ENCODE measurements at places on chromosomes 4 and X.
A peak's percentile ranks its signal among the peaks of the same experiment; 100 is the strongest.

GRCh38 chr4:106334741-106335470 lies 18.6 kb downstream of the AIMP1 start:
- DNase-seq, result no peak

- DNase-seq, result no peak
Measured at GRCh38 chr4:75038376-75038775, 105.5 kb downstream of the PARM1 start.

- peak; percentile 10 for DNase-seq
Measured at GRCh38 chr4:141609243-141609642, 27.1 kb upstream of the IL15 start.

DNA sequence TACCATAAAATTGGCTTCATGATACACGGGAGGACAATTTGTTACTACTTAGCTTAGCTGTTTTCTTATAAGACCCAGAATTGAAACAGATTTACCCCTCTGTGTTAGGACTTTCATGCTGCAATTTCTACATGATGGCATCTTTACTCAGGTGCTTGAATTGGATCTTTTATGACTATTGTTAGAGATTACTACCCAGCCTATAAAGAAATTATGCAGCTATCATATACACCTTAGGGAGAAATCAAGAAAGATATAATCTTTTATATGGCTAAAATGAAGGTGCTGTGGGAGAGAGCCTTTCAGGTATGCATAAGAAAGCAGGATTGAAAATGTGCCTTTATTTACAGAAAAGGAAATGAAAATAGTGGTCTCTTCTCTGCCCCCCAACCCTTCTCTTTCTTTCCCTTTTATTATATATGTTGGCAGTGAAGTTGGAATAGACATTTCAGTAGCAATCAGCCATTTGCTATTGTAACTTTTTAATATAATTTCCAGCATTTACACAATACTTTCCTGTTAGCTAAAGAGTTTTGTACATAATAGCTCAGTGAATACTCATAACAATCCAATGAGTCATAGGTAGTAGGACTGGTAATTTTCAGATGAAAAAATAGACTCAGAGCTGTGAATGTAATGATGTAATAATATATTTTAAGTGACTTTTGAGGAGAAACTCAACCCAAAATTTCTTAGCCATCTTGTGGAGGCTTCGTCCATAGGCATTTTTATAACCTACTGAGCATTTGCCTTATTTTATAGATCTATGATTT lies 311.8 kb downstream of the ADGRL3 start:
- DNase-seq, result peak; percentile 58

DNA sequence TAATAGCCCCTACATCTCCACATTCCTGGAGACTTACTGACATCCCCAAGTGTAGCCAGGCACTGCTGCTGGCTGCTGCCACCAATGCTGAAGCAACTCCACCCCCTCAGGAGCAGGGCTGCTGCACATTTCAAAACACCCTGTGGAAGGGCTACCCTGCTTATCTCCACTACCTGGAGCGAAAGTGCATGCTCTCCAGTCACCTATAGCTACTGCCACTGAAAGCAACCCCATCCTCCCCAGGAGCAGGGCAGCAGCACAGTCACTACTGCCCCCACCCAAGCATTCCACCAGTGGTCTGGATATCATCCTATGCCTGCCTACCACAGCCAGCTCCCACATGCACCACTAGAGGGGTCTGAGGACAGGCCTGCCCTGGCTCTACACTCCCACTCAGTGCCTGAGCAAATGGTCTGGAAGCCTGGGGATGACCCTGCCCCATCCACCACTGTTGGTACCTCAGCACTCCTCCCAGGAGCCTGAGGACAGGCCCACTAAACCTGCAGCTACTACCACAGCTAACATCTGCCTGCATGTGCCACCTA lies 55.3 kb downstream of the MANBA start:
- DNase-seq, result no peak

DNA sequence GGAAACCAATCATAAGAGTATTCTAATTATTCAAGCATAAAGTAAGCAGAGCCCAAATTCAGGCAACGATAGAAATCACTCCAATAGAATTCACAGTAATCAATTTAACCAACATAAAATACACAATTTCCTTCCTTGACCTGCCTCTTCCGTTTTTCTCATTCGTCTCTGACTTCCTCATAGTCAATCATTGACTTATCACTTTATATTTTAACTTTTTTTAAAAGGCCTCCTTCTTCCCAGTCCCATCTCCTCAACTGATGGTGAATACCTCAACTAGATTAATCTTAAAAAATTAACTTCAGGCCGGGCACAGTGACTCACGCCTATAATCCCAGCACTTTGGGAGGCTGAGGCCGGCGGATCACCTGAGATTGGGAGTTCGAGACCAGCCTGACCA lies 13.3 kb downstream of the CNOT6L start:
- no peak for DNase-seq

GRCh38 chr4:107212565-107212964 lies 176.5 kb upstream of the DKK2 start:
- no peak for DNase-seq

DNA sequence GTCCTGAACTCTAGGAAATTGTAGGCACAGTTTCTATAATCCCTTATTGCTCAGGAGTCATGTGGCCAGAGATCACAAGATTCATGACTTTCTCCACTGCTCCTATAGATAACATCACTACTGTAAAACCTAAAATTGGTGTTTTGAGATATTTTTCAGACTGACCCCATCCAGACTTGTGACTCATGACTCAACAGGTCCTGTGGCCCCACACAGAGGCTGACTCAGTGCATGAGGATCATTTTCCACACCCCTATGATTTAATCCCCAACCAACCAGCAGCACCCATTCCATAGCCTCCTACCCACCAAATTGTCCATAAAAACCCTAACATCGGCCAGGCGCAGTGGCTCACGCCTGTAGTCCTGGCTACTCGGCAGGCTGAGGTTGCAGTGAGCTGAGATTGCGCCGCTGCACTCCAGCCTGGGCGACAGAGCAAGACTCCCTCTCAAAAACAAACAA lies 13.2 kb upstream of the XIAP start:
- DNase-seq, result peak; percentile 29

DNA sequence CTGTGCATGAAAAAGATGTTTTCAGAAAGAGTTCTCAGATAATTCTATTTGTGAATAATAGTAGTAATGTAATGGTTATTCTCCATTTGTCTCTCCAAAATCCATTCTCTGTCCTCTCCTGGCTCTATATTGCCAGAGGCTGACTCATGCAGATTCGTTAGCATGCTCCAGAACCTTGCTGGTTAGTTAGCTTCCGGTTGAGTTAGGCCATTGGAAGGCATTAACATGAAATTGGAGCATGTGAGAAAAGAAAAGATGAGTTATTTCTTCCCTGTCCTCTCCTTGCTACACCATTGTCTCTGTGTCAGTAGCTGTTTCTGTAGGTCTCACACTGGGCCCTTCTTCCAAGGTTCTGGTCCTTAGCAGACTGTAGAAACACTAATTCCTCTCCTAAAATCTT lies 23.5 kb upstream of the PRDM8 start:
- DNase-seq, result peak; percentile 57

DNA sequence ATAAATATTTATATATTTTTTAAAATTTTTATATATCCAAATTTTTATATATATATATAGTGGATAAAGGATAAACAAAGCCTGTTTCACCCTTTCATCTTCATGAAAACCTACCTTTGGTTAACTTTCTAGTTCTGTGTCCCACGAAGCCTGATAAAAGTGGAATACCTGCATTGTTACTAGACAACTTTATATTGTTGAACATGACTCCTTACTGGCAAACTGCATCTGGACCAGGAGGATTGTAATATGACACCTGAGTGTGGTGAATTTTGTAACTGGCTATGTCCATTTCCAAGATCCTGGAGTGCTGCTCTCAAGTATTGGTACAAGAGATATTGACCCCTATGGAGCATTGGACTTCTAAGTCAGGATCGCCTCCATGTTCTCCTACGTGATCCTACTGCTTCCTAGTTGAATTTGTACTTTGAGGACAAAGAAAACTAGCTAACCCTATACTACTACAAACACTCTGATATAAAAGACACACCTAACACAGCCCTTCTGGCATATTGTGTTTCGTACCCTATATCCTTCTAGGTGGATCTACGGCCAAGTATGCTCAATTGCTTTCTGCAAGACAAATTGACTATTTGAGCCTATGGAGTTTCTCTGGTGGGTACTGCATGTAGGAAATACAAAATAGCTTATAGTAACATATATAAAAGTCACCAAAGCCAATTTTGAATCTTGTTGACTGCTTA lies 61.3 kb upstream of the PRRG1 start:
- no peak for DNase-seq

- no peak for DNase-seq
Measured at GRCh38 chrX:6732101-6732500, 197.2 kb upstream of the VCX3A start.

- DNase-seq, result peak; percentile 48
Measured at GRCh38 chr4:154779362-154779947, 1.6 kb upstream of the RBM46 start.

DNA sequence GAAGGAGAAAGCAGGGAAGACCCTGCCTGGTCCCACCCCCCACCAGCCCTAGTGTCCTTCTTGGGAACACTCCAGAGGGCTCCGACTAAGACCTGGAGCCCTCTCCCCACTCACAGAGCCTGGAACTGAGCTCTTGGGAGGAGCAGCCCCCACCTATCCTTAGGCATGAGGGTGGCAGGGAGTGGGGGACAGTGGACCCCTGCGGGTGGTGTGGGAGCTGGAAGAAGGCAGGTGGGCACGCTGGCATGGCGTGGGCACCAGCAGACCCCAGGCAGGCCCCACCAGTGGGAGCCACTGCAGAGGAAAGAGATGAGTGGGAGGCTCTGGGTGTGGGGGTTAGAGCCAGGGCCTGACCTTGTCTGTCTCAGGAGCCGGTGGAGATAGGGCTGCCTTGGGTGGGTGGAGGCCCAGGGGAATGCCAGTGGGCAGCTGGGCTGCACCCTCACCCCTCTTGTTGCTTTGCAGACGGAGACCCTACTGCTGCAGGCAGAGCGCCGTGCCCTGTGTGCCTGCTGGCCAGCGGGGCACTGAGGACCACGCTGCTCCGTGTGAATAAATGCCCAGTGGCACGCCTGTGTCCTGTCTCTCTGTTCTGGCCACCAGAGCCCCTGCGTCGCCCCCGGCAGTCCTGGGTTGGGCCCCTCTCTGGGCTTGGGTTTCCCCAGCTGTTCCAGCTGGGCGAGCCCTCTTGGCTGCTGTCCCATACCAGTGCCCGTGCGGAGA lies 15.6 kb upstream of the NAT8L start:
- DNase-seq, result no peak

- no peak for DNase-seq
Measured at GRCh38 chr4:78779280-78779679, 3.1 kb downstream of the BMP2K start.

- DNase-seq, result no peak
Measured at GRCh38 chr4:46441136-46441859, 51.4 kb upstream of the GABRA2 start.

DNA sequence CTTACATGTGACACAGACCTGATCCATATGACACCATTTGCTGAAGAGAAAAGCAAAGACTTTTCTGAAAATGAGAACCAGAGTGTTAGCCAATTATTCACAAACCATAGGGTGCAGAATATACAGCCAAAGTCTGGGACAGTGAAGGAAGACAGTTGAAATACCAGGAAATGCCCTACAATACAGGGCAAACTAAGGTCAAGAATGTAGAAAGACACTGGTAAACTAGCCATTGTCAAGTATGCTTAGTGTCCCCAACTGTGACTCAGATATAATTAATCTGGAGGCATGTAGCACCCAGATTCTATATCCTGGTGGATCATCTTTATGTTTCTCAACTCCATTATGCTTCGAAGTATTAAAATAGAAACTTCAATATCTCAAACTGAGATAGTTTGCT lies 200.9 kb upstream of the FSTL5 start:
- DNase-seq, result no peak

DNA sequence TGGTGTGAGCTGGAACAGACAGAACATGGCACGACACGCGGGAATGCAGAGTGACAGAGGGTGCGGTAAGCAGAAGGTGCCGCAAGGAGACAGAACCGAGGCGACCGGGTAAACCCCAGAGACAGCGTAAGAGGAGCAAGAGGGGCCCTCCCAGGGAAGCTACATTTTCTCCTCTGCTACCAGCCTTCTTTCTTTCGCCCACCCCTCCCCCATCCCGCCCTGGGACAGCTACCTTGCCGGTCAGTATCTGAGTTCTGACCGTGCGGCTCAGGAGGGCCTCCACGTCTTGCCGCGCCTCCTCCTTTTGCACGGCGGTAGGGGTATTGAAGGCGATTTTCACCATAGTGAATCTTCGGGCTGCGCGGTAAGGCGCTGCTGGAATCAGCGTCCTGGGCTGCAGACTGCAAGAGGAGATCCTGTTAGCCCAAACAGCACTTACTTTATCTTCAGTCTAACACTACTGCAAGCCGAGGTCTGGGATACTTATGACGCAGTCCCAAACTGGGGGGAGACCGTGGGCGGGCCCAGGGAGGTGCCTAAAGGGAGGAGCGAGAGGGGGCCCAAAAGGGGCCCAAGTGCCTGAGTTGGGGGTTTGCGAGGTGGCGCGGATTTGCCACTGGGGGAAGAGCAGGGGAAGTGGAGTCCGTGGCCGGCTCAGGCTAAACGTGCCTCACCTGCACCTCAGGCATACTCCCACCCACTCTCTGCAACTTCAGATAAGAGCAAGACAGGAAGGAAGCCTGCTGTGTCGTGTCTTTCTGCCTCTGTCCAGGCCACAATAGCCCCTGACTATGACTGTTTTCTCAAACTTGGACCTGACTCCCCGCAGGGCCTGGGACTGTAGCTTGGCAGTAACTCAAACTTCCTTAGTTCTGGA lies at the start of gene ITM2A:
Gene ITM2A, minus strand, starts transcription at position 462 of the 877 bp plus-strand sequence. Its CDS starts 119 bp downstream, at position 343.
- peak; percentile 1 for DNase-seq

DNA sequence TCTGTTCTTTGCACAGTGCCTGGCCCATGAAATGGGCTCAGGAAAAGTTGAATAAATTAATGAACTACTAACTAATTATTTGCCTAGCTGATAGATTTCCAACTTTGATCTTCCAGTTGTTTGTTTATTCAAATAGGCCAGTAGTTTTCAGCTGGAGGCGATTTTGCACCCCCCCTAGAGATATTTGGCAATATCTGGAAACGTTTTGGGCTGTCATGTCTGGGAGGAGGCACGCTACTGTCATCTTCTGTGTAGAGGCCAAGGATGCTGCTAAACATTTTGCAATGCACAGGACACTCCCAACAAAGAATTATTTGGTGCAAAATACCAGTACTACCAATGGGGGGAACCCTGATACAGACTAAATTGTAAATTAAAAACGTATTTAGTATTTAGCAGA lies 81.9 kb downstream of the VCX2 start:
- no peak for DNase-seq

DNA sequence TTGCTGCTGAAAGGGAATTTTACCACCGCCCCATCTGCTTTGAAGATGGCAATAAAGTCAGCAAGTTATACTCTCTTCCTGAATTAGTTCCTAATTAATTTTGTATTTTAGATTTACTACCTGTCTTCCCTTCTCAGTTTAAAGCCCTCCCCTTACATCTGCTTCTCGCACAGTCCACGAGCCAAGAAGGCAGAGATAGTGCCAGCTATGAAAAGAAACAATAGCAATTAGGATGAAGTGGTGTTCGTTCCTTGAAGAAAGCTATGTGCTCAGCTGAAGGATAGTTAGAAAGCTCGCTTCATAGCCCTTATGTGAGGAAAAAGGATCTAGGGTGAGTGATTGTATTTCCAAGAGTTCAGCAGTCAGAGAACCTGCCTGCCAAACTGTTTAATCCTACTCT lies 1678.8 kb upstream of the TENM3 start:
- no peak for DNase-seq

GRCh38 chr4:108094131-108094530 lies 74.6 kb downstream of the LEF1 start:
- no peak for DNase-seq

- DNase-seq, result no peak
Measured at GRCh38 chr4:140645196-140645595, 76.4 kb upstream of the UCP1 start.

All from astrocyte of the hippocampus (primary cell).